ENCODE measurements at places on chromosomes 11 and 22.

DNA sequence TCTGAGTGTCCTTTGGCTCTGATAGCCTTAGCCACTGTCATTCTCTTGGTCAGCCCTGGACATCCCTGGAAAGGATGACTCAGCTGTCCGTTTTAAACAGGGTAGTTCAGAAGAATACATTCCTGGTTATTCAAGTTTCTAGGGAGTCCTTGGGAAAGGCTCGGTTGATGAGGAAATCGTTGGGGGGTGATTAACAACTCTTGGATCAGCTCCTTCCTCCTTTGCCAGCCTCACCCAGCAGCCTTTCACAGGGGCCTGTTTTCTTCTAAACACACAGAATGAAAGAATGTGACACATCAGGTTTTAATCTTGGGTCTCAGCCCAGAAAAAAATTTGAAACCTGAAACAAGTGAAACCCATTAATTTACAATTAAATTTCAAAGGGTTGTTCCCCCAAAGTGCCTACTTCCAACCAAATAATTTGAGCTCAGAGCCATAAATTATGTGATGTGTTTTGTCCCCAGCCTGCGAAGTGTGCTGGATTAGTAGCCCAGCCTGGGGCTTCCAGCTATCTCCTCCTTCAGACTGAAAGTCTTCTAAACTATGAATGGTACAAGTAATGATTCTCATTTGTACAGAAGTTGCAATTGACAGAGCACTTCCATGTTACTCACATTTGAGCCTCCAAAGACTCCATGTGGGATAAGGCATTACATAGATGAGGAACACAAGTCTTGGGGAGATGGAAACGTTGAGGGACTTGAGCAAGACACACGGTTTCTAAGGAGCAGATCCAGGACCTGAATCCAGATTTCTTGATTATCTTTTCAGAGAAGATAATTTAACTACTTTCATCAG lies 19.3 kb upstream of the MRGPRX2 start:
- DNase-seq: no peak

DNA sequence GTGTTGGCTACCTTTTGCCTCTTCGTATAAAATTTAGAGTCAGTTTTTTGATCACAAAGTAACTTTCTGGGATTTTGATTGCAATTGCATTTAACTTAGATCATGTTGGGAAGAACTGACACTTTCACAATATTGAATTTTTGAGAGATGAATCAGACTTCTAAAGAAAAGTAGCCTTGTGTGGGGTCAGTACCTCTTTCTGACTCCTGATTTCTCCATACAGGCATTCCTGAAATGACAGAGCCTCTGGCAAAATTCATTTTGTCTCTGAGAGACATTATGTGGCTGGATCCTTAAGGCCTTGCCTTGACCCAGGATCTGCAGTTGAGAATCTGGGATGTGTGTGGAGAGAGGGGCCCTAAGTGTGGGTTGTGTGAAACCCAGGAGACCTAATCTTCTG lies 37.8 kb downstream of the PPFIBP2 start:
- DNase-seq: no peak

GRCh38 chr11:104620991-104621390 lies 277.3 kb downstream of the CASP12 start:
- DNase-seq: no peak

- no peak for DNase-seq
These were observed 93.2 kb upstream of the FAT3 start for GRCh38 chr11:92131289-92131865.

- peak; percentile 93 for DNase-seq
These were observed 798 bp downstream of the AMPD3 start for GRCh38 chr11:10455637-10456487.

GRCh38 chr11:131683131-131683530 lies 312.7 kb downstream of the NTM start:
- DNase-seq: no peak

DNA sequence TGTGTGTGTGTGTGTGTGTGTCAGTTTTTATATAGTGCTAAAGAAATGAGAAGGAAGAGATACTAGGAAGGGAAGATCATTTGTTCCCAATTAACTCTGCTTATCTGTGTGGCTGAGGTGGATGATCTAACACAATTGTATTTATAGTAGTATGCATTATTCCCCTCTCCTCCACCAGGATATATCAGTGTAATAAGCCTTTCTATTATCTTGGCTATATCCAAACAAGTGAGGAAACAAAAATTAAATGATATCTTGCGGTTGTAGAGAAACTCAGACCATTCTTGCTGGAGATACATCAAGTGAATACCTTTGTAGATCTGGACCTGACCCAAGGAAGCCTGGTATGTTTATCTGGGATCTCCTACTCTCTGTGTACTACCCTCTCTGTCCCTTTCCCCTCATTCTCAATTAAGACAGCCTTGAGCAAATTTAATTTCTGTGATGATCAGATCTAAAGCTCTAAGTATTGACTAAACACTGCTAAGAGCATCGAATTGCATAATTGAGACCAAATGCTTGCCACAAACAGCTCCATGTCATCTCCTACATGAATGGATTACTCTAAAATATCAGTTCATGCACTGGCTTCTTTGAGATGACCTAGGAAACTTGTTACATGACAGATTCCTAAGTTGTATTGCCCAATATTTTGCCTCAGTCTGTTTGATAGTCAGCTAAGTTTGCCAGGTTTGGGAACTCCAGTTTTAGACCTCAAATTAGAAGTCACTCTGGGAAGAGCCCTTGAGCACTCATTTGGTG lies 185.3 kb upstream of the CTSC start:
- no peak for DNase-seq

DNA sequence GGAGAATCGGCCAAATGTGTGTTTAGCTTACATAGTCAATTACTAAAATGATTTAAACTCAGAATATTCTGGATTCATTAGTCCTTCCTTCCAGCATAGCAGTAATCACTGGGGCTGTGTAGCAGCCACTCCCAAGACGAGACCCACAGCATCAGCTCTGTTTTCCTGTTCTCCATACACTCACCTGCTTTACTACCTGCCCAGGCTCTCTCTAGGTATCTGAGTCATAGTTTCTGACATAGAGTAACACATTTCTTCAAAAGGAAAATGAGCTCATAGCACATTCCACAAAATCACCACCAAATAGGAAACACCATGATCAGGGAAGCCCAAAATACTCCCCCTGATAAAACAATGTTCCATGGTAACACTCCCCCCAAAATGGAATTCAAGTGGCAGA lies 22.9 kb downstream of the MORC2 start:
- DNase-seq: no peak

Data from NCI-H526 (cell line).